Muscle of arm (tissue), 14 donors: ENCODE measurements at places on chromosomes 2 and 18.

GRCh38 chr2:203534621-203535077 is 452 bp downstream of the RAPH1 start:
- peak; percentile 46 for DNase-seq

DNA sequence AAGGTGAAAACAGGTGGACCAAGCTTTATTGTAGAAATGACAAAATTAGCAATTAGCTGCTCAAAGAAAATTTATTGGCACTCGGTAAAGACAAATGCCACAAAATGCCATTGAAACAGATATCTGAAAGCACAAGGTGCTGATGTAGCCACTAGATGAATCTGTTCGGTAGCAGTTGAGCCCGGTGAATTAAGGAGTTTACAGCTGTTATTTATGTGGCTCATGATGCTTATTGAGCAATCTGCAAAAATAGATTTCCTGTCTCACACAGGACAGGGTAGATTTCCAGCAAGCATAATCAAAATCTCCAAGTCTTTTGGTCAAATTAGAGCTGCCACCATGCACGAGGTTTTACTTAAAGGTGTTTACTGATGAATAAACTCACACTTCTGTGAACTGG is 182.2 kb downstream of the PPP1R1C start:
- DNase-seq: no peak

DNA sequence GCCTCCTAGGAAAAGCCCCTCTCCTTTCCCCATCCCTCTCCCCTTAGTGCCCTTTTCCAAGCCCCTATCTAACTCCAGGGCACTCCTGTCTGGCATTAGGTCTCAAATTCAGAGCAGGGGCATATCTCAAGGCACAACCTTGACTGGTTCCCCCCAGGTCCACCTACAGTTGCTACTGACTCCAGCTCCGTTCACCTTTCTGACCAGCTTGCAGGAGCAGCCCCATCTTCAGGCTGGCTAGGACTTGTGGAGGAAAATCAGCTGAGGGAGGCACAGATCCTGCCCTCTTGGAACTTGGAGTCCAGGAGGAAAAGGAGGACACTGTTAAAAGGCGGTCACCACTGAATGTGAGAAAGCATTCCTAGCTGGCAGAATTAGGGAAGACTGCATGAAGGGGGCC is 152.4 kb downstream of the ZFP36L2 start:
- DNase-seq: no peak

DNA sequence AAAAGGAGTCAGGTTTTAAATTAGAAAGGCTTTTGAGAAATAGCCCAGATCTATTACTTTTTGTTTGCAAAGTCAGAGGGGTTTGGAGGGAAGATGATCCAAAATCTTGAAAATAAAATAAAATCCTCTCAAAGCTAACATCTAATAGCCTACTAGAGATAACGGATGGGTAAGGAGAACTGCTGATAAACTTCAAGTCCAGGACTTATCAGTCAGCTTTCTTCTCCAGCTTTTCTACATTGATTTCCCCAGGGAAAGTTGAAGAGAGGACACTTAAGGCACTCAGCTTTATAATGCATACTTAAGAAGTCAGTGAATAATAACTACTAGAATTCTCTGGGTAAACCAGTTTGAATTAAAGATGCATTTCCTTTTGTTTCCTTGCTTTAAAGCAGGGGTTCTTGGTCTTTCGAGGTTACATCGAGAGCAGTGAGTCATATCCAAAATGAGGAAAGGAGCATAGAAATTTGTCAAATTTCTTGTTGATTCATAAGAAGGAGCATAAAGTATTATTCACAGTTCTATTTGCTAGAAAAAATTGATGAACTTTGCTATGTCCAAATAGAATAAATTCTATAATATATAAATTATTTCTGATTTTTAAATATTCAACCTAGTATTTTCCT is 43.2 kb upstream of the ITPRID2 start:
- DNase-seq: no peak

- no peak for DNase-seq
These were observed 314.8 kb downstream of the MBD2 start for GRCh38 chr18:53909668-53910067.

GRCh38 chr18:26511339-26512071 is 36.8 kb downstream of the KCTD1 start:
- DNase-seq: no peak

DNA sequence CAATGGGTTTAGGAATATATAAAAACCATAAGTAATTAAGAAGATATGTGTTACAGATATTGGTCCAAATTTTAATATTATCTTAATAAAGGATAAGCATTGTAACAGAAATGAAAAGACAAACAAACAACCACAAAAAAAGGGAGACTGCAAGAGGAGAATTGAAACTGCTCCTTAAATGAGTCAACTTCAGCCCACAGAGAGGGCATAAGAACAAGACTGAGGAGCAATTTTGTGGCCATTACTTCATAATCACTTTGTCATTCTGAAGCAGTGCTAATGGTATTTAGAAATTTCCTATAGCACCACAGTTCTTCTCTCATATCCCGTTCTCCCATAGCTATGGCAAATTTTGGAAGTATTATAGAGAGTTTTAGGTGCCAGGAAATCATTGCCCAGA is 193.2 kb upstream of the HNMT start:
- no peak for DNase-seq

DNA sequence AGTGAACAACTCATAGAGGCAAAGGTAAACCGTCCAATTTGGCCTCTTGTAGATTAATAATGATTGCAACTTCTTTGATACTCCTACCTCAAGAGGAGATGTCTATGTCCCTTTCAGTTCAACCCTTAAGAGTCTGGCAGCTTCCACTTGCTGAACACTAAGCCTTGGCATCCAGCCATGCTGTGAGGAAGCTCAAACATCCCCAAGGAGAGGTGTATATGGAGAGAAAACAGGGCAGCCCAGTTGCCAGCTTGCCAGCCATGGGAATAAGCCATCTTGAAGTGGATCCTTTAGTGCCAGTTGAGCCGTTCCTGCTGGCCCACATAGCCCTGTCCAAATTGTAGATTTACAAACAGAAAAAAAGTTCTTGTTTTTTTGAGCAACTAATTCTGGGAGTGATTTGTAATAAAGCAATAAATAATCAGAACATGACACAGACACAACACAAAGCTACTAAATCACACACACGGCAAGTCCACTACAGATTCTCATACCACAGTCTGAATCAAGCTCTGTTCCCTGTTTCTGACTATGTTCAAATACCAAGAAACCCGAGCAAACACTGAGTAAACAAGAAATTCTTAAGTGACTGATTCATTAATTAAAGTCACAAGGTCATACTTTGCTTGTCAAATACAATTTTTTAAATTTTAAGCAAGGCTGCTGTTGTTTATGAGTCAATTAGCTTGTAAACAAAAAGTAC is 96.1 kb downstream of the PID1 start:
- no peak for DNase-seq

DNA sequence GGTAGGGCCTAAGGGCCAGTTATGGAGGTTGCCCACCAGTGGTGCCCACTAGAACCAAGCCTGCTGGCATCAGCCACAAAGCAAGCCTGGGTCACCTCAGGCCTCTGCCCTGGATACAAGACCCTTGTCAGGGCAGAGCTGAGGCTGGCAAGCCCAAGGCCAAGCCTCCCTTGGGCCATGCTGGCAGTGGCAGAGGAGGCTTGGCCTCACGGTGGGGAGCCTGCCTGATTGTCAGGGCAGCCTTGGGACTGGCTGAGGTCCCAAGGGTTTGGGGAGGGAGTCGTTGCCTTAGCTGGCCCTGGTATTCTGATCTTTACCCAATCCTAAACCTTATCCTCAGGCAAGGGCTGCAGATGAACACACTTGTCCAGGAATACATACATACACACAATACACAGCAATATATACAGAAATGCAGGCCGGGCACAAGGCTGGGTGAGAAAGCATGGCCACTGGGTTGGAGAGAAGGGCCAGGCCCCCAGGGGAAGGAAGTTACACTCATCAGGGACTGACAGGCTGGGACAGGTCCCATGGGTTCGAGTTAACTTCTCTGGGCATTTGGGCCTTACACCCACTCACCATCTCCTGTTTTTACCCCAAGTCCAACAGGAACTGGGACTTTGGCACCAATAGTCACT is 21.0 kb downstream of the CCT7 start:
- no peak for DNase-seq

DNA sequence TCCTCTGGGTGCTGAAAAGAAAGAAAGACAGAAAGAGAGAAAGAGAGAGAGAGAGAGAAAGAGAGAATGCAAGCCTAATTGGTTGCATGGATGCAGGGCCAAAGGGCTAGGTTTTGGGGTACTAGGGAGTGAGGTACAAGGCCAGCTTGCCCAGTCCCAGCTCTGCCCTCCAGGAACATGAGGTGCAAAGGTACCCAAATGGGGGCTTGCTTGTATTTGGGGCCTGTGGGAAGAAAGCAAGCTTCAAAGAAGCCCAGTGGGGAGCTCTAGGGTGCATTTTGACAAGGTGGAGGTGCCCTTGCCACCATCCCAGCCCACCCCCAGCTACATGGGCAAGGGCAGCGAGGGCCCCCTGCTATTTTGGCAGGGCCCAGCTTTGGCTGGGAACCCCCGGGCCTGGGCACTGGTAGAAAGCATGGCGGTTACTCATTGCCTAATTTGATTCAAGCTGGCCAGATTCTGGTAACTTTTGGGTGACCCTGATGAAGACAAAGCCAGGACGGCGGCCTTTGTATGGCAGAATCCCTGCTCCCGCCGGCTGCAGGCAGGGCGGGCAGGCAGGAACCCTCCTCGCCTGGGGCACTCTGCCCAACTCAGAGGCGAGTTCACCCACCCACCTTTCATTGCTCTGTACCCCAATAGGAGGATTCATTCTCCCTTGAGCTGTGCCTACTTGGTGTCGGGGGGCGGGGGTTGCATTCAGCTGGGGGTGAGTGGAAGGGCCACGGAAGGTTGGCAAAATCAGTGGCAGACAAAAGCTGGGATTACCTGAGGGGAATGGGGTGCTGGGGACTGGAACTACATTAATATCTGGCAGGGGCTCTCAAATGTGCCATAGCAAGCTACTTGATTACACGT is 537 bp upstream of the HOXD4 start:
- DNase-seq: no peak

GRCh38 chr2:104769096-104769495 is 84.8 kb upstream of the POU3F3 start:
- DNase-seq: no peak

- no peak for DNase-seq
These were observed 36.2 kb downstream of the FASTKD2 start for GRCh38 chr2:206801418-206802189.

GRCh38 chr2:227132986-227133385 is 31.0 kb downstream of the COL4A4 start:
- DNase-seq: no peak

- no peak for DNase-seq
These were observed 60.6 kb downstream of the LRP2 start for GRCh38 chr2:169301596-169302335.

- DNase-seq: no peak
These were observed 38.4 kb upstream of the DTNB start for GRCh38 chr2:25711675-25712354.

GRCh38 chr18:34159691-34160185 is 65.0 kb downstream of the NOL4 start:
- DNase-seq: no peak

DNA sequence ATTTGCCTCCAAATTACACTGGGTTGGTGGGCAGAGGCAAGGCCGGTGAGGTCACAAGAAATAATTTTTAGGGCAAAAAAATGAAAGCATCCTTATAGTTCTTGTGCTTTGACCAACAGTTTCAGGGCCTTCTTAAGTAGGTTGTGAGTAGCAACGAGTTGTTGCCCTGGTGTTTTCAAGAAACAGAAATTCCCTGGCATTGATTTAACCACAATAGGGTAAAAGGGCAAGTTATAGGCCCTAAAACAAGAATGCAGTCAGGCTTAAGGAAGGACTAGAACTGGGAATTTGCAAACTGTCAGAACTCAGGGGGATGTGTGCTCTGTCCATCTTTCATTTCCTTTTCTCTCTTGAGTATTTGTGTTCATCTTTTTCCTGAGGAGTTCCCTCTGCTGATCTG is 46.1 kb upstream of the STPG4 start:
- DNase-seq: no peak

GRCh38 chr2:194822097-194822496 is 834.9 kb upstream of the SLC39A10 start:
- DNase-seq: no peak

DNA sequence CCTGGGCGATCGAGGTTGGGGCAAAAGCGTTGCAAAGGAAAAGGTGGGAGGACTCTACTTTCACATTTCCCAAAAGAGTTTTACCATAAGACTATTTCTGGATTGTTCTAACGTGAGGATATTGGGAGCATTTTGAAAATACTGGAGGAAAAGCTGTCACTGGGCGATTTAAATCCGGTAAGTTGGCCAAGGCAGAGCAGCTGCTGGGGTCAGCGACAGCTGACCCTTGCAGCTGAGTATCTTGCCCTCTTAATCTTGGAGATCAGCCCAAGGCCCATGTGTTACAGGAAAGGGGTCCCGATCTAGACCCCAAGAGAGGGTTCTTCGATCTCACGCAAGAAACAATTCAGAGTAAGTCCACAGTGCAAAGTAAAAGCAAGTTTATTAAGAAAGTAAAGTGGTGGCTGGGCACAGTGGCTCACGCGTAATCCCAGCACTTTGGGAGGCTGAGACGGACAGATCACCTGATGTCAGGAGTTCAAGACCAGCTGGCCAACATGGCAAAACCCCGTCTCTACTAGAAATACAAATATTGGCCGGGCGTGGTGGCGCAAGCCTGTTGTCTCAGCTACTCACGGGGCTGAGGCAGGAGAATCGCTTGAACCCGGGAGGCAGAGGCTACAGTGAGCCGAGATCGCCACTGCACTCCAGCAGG is 964 bp upstream of the ST3GAL5 start:
- no peak for DNase-seq

- DNase-seq: peak; percentile 50
These were observed 34.9 kb downstream of the RNU4ATAC start for GRCh38 chr2:121565389-121566250.

DNA sequence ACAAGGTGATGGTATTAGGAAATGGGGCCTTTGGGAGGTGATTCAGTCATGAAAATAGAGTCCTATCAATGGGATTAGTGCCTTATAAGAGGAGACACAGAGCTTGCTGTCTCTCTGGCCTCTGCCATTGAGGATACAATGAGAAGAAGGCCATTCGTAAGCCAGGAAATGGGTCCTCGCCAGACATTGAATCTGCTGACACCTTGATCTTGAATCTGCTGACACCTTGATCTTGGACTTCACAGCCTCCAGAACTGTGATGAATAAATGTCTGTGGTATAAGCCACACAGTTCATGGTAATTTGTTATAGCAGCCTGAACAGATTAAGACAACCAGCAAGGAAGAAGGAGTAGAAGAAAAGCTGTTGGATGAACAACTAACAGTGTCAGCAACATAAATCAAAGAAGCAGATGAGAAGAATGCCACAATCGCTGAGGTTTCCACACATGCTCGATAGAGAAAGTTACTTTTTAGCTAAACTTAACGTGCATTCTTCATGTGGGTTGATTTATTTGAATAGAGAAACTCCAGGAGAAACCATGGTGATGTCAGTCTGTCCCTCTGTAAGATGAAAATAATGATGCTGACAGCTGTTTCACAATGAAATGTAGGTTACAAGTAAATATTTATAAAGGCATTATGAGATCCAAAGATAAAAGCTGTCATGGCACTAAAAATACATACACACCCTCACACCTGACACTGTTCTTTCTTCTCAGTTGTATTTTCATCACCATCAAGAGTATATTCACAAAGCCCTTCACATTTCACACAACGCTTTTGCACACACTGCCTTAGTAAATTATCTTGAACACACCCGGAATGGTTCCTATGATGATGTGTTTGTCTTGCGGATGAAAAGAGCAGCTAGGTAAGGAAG is 153.7 kb upstream of the NCK2 start:
- no peak for DNase-seq

GRCh38 chr2:218780851-218781690 is 876 bp upstream of the CYP27A1 start:
- peak; percentile 9 for DNase-seq
